Vagina (tissue), 2 donors: ENCODE measurements at places on chromosomes 3 and 15.

DNA sequence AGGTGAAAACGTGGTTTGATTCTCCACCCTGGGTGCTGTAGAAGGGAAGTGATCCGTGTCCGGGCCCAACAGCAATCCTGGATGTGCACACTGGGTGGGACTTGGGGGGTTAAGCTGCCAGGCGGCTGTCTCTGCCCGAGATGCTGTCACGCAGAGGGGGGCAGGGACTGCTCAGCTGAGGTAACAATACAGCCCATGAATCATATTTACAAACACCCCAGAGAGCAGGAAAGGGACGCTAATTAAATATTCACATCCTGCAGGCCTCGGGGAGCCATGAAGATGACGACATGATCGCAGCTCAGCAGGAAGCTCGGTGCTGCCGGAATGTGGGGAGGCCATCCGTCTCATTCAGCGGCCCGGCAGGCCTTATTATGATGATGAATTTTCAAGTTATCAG, 17.9 kb upstream of the CRABP1 start:
- no peak for DNase-seq

DNA sequence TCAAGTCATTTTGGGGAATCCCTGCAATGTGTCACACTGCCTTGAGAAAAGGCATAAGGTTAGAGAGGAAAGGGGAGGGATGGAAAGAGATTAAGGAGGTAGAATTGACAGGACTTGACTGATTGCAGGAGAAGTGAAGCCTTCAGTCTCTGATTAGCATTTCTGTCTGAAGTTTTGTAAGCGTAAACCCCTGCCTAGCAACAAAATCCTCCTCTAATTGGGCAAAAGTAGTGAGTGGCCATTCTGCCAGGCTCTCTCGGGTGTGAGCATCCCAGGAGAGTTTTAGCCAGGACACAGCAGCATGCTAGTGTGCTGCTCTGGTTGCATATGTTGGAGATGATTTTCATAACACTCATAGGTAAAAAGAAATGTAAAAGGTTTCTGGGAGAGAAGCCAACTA, 117.0 kb upstream of the MRPL3 start:
- DNase-seq: no peak

GRCh38 chr15:38373016-38373415, 80.9 kb upstream of the FAM98B start:
- no peak for DNase-seq

DNA sequence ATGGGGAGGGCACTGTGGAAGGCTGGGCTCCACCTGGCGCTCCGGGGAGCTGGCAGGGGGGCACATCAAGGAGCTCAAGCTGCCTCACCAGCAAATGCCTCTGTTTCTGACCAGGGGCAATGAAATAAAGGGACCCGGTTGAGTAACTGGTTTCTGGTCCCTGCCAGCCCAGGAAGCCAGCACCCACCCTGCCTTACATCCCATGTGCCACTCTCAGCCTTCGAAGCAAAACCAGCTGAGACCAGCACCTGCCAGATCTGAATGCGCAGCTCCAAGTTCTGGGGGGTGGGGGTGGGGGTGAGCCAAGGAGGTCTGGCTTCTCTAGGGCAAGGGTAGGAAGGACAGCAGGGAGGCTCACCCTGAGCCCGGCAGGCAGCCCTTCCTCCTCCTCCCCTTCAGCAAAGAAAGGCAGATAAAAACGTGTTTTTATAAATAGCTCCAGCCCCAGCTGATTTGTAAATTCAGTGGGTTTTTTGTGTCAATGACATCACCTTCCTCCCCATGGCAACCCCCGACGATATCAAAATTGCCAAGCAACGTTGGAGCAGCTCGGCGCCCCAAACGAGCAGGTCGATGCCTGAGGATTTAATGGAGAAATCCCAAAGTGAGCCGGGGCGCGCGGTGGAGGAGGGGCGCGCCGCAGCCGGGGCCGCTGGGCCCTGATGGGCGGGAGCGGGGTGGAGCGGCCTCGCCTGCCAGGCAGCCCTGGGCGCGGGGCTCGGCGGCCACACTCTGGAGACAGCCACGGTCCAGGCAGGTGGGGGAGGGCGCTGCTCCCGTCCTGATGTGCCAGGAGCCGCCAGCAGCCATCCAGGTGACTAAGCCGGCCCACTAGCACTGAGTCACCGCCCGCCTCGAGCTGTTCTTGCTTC, at the start of gene PAK6:
Gene PAK6, plus strand, starts transcription at position 532 of the 872 bp plus-strand sequence. CDS start 25,723 bp downstream, outside the sequence.
- DNase-seq: no peak

DNA sequence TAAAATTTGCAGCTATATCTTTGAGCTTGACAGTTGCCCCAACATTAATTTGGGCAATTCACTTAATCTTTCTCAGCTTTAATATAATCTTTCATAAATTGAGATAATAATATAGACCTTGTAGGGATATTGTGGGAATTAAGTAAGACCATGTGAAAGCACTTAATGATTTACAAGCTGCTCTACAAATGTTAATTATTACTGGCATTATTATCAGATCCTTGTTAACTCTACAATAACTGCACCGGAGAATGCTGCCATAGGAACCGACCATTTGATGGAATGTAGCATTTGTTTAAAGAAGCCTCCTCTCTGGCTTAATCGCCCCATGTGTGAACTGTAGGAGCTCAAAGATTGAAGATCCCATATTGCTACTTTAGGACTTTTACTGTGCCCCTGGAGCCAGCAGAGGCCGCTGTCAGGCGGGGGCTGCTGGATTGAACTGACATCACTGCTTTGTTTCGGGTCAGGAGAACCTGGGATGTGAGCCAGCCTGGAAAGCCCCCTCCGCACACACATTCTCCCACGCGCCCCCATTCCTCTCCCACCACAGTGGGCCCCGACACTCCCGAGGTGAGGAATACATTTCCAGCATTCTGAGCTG, 154.2 kb upstream of the TNIK start:
- DNase-seq: no peak

GRCh38 chr3:161117646-161118045, 12.5 kb upstream of the B3GALNT1 start:
- no peak for DNase-seq

DNA sequence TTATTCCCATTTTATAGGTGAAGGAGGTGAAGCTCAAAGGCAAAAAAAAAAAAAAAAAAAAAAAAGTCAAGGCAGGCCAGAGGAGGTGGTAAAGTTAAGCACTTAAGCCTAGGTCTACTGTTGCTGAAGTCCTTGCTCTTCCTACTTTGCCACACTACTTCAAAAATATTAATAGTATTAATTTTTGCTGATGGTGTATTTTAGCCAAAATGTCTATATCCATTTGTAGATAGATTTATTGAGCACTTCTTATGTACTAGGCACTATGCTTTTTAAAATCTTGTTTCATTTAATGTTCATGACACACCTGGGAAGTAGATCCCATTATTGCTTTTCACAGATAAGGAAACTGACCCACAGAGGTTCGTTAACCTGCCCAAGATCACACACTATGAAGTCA, 247.1 kb upstream of the P2RY1 start:
- DNase-seq: no peak

DNA sequence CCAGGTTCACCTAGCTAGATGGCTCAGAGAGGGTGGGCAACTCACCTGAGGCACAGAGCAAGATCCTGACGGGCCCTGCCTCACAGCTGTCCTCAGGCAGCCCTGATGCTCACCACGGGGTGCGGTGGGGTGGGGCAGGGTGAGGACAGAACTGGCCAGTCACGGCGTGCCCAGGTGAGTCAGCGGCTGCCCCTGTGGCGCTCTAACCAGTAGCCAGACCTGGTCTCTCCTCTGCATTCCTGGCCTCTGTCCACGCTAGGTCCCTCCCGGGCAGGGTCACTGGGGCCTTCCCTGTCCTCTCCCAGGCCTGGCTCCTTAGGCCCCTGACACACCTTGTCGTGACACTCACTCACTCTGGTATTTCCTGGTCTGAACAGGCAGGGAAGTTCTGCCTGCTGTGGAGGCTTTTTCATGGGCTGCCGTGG, 901 bp downstream of the ALS2CL start:
- DNase-seq: no peak
